Suppressor macrophage (primary cell): ENCODE measurements at places on chromosomes 5 and 9.

DNA sequence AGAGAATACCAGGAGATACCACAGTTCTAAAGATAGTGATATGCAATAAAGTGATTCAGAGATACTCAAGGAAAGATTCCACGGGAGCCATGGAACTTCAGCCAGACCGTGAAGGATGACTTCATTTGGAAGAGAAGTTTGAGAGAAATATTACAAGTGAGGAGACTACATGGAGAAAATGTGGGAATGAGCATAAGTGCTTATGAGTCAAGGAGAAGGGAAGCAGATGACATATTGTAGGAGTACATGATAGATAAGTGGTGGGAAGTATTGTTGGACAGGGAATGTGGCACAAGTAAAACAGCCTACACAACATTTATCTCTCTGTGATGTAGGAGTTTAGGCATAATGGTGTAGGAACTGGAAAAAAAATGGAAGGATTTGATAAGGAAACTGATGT lies 122.1 kb upstream of the FBXL17 start:
- no peak for DNase-seq

DNA sequence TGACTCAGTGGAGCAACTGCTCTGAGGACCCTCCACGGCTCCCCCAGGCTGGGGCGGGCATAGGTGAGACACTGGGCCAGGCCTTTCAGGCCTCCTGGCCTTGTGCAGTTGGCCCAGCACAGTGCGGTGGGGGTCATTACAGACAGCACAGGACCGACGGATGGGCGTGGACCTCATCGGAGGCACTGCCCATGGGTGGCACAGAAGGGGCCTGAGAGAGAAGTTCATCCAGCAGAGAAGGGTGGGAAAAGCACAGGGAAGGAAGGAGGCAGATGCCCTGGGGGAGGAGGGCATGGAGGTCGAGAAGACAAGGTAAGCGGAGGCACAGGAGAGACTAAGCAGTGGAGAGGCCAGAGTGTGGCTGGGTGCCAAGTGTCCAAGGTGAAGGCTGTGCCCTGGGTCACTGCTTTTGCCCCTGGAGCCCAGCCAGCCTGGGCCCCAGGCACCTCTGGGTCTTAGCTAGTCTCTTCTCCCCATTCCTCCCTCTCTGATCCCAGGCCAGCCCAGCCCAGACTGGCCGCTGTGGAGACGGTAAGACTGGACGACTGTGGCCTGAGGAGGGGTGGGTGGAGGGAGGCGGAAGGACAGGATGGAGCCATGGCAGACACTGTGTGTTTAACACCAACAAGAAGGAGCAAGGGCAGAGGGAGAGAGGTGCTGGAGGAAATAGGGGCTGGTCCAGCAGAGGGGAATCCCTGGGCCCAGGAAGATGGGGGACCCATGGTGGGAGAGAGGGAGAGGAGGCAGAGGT lies 5.7 kb downstream of the IL3 start:
- DNase-seq: no peak

DNA sequence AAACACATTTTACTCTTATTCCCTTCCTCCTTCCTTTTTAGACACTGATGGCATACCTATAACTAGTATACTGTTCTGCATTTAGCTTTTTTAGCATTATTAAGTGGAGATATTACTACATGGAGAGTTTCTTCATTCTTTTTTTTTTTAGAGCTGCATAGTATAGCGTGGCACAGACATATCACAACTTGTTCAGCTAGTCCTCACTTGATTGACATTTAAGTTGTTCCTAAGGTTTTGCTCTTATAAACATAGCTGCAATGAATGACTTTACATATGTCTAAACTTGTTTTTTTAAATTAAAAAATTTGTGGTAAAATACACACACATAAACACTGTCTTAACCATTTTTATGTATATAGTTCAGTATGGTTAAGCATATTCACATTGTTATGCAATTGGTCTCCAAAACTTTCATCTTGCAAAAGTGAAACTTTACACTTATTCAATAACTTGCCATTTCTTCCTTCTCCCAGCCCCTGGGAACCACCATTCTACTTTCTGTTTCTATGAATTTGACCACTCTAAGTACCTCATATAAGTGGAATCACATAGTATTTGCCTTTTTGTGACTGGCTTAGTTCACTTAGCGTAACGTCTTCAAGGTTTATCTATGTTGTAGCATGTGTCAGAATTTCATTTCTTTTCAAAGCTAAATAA lies 48.7 kb downstream of the ANKDD1B start:
- DNase-seq: no peak

DNA sequence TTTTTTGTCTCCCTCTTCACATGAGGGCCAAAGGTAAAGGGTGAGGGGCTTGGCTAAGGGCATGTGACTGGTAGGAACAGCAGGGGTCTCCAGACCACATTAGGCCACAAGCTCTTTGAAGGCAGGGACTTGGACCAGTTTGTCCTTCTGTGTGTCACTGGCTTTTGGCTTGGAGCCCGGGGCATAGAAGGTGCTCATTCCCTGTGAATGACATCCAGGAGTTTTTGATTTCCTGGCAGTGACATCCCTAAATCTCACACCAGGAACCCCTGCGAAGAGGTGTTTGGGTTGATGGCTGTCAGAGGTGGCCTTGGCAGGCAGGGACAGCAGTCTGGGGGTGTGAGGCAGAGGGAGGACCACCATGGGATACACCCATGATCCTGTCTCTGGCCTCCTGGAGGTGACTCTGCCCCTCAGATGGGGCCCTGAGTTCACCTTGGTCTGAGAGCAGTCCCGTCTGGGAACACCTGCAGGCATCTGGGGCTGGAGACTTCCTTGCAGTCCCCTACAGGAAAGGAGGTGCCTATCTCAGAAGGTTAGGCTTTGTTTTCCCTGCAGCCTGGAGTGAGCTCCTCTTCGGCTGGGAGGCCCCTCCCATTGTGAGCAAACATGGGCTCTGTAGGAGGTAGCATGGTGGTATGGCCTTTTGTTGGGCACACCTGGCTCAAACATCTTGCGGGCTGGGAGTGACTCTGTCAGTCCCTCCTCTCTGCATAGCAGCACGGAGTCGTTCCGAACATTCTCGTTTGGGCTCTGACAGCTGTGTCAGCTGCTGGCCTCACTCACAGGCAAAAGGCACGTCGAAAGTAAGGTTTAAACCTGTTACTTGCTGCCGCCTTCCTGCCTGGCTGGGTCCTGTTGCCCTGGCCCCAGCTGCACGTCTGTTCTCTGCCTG lies 38.6 kb upstream of the PITX1 start:
- no peak for DNase-seq

- no peak for DNase-seq
These were observed 348.1 kb upstream of the PTGER4 start for GRCh38 chr5:40331616-40332015.

GRCh38 chr9:119044806-119045205 lies 324.4 kb downstream of the BRINP1 start:
- no peak for DNase-seq

- no peak for DNase-seq
These were observed 73.5 kb upstream of the COL5A1 start for GRCh38 chr9:134568116-134568515.
